ENCODE measurements at places on chromosomes 7 and 10.

DNA sequence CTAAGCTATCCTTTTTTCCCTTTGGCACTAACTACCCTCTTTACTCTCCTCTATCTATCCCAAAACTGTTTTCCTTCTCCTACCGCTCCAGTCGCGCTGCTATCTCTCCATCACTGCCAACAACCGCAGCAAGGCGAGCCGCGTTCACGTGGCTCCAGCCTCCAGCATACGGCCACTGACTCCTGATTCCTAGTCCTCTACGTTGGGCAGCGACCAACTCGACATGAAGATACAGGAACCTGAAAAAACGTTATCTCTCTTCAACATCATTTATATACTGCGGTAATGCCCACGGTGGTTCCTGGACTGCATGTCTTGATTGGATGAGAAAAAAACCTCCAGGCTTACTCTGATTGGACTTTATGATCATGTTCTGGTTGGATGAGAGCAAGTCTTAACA lies 129.5 kb downstream of the ZNF716 start:
- DNase-seq = no peak

- no peak for DNase-seq
Measured at GRCh38 chr10:81920213-81920829, 45.3 kb downstream of the NRG3 start.

DNA sequence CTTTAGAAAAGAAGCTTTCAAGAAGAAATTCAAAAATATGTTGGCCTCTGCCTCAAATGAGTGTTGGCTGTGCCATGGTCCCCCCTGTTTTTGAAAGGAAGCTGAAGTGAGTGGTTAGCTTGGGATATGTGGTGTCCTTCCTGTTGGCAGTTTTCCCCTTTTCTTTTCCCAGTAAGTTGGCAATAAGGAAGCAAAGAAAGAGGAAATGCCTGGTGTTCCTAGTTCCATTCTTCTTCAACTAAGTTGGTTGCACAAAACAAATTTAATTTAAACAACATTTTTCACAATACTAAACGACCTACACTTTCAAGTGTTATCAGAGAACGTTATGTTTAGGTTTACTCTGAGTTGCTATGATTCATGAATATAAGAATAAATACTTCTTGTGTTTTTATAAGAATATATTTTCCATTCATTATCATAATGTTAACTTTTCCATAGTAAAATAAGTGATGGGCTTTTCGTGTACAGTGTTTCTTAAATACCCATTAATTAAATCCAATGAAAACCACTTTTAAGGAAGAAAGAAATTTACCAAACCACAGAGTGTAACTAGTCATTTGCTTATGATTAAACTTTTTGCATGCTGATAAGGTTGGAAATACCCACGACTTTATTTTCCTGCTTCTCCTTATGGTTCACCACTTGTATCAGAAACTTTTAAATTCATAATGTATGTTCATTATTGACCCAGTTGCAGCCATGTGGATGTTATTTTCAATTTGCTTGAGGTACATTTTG lies 7.7 kb downstream of the HDAC9 start:
- DNase-seq = no peak

GRCh38 chr10:130045091-130045652 lies 65.5 kb downstream of the C10orf143 start:
- DNase-seq = peak; percentile 18

GRCh38 chr7:129946282-129946681 lies 6.5 kb downstream of the UBE2H start:
- no peak for DNase-seq

- DNase-seq = no peak
Measured at GRCh38 chr10:62326176-62326575, 48.0 kb upstream of the ZNF365 start.

- no peak for DNase-seq
Measured at GRCh38 chr10:100568912-100569311, 33.2 kb downstream of the HIF1AN start.

DNA sequence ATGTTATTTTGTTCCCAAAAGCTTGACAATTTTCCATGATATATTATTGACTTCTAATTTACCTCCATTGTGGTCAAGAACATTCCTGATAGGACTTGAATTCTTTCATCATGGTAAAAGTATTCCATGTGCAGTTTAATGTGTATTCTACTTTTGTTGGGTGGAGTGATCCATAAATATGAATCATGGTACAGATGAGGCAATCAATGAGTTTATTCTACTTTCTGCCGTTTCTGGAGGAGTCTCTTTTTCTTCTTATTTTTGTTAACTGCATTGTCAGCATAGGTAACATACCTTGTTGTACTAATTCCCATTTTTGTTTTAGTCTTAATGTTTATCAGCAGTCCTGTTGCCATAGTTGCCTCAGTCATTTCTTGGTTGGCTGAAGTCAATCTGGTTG lies 69.6 kb downstream of the SHOC2 start:
- DNase-seq = no peak

DNA sequence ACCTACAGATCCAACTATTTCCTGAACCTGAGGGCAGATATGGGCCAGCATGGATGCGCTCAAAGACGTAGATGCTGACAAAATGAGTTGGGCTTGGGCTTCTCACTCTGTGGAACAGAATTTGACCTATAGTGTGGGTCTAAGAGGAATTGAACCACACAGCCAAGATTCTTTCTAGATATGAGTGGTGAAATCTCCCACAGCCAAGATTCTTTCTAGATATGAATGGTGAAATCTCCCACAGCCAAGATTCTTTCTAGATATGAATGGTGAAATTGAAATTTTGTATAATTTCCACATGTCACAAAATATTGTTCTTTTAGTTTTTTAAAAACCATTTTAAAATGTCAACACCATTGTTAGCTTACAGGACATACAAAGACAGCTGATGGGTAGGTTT lies 215.4 kb upstream of the LRGUK start:
- no peak for DNase-seq

- peak; percentile 74 for DNase-seq
Measured at GRCh38 chr7:116859323-116859722, 3.1 kb upstream of the CAPZA2 start.

- peak; percentile 2 for DNase-seq
Measured at GRCh38 chr7:136807598-136807997, 60.9 kb upstream of the CHRM2 start.

DNA sequence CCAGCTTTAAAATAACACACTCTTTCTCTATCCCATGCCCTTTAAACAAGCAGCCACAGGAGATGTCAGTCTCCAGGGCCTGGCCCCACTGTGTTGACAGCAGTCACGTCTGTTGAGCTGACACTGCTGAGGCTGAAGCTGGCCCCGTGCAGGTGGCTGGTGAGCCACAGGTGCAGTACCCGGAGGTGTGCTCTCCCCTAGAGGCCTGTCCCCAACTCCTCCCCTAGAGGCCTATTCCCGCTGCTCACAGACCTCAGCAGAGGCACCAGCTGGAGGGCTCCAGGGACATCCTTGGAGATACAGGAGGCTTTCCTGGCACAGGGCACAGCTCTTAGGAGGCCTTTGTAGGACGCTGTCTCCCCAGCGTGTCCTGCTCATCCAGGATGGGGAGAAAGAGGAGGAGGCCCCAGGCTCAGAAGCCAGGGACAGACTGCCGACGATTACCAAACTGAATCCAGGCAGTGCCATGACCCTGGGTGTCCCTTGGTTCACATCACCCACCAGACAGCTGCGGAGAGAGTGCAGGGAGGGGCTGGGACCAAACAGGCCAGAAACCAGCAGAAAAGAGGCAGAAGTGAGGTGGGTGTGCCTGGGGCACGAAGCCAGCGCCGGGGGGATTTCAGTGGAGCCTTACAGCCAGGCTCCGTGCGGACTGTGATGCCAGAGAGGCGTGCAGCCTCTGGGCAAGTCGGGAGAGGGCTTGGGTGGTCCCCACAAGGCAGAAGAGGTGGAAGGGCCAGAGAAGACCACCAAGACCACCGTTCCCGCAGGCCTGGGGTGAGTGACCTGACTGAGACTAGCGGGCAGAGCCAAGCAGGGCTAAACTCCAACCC lies 18.5 kb upstream of the TTYH3 start:
- no peak for DNase-seq

- no peak for DNase-seq
Measured at GRCh38 chr10:89310056-89310893, 8.4 kb downstream of the IFIT2 start.

- DNase-seq = peak; percentile 33
Measured at GRCh38 chr10:100827819-100828737, 82.7 kb downstream of the PAX2 start.
